ENCODE measurements at places on chromosomes 12 and 14.

GRCh38 chr12:57765003-57765697, 1.7 kb downstream of the CYP27B1 start:
- DNase-seq, result no peak

GRCh38 chr12:16880864-16881285, 274.9 kb upstream of the LMO3 start:
- DNase-seq, result no peak

DNA sequence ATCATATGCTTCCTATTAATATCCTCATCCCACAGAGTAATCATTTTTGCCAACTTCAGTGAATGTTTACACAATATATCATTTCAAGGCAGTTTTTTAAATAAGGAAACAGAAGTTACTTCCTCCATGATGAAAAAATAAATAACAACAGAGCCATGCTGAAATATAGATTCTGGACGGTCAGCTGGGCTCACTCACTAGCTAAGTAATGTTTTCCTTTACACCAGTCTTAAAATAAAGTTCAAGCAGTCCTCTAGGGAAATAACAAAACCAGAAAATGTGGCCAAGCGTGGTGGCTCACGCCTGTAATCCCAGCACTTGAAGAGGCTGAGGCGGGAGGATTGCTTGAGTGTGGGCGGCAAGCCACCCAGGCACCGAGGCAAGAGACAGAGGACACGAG, 28.7 kb downstream of the AICDA start:
- no peak for DNase-seq

DNA sequence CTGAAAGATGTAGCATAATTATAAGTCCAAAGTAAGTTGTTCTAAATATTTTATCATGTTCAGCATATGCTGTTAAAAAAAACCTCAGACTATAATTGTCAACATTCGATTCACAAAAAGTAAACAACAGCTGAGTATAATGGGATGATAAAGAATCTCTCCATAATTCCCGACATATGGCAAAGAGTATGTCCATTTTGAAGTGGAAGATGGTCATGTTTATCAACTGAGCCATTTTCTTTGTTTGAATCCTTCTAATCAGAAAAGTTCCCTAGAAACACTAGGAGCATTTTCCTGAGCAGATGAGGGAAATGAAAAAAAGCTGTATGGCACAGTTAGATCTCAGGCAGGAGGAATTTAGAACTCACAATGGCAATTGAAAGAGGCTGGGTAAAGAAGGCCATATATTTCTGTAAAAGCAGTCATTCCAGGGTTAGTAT, 192.1 kb upstream of the AMIGO2 start:
- no peak for DNase-seq

GRCh38 chr14:77848031-77848430, 48.1 kb downstream of the ADCK1 start:
- no peak for DNase-seq

DNA sequence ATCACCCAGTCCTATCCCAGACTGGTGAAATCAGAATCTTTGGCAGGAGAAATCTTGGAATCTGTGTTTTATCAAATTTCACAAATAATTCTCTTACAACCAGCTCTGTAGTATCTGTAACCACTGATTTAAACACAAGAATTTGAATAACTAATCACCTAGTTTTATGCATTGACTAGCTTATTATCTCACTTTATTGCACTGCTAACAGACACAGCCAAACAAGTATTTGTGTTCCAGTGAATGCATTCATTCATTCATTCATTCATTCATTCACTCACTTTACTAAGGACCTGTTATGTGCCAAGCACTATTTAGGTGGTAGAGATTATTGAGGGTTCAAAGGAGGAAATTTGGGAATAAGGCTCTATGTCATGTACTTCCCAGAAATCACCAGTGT, 16.2 kb downstream of the LRRC74A start:
- DNase-seq, result no peak

- DNase-seq, result no peak
These were observed 262.4 kb upstream of the PDE3A start for GRCh38 chr12:20105943-20106342.

DNA sequence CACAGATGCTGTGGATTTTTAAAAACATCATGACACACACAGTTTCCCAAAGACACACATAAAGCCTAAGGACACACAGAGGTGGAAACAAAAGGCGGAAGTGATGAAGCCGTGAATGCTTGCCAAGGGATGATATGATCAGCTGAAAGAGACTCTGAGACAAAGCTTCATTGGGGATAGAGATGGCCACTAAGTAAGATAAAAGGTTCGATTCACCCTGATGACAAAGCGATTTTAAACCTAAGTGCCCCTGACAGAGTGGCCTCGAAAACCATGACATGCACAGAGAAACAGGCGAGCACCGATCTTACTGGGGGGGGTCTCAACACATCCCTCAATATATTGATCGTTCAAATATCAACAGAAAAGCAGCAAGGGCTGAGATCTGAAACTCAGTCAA, 20.3 kb upstream of the EIF5 start:
- no peak for DNase-seq

- DNase-seq, result no peak
These were observed 131.3 kb downstream of the ITPR2 start for GRCh38 chr12:26701604-26702215.

GRCh38 chr14:101518611-101519473, 42.5 kb upstream of the DIO3 start:
- no peak for DNase-seq

- DNase-seq, result no peak
These were observed 17.4 kb downstream of the GALNT4 start for GRCh38 chr12:89507015-89507824.

DNA sequence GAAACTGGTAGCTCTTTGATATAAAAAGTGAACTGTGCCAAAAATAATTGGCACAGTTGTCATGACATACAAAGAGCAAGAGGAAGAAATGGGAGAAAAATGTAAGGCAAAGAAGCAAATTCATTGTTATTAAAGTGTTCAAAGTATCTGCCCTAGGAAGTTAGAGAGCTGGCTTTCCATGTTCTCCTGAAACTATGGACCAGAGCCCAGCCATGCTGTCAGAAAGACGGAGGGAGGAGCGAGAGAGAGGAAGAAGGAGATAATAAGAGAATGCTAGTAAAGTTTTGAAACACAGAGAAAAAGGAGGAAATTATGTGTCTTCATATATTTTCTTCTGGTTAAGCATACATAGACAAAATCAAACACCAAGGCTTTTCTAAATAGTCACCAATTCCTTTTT, 78.1 kb upstream of the PELI2 start:
- no peak for DNase-seq

DNA sequence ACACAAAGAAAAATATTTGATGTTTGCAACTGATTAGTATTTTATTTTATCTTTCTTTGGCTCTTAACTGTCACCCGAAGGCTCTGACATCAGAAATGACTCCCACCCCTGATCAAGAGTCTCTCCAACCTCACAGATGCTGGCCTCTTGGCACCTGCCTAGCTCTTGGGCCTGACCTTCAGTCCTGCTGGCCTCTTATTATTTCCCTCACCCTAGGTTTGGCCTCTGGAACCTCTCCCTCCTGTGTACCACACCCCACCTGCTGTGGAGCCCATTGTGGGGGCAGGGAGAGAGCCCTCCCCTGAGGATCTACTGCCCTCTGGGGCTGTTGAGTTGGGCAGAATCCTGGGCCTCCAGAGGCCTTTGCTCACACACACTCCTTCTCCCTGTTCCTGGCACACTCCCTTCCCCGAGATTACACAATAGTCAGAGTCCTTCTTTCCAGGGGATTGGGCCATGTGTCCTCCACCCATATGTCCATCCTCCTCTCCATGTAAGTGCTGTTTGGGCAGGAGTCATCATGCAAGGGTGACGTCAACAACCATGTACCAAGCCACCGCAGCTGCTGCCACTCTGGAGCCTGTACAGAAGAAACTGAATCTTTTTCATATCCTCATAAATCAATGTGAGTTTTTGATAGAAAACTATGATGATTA, 124.3 kb downstream of the RASSF9 start:
- DNase-seq, result no peak

GRCh38 chr12:118061011-118061872, at the start of gene WSB2:
Gene WSB2, minus strand, starts transcription at chr12:118061179. Its CDS starts 131 bp downstream, at chr12:118061048.
- no peak for DNase-seq

DNA sequence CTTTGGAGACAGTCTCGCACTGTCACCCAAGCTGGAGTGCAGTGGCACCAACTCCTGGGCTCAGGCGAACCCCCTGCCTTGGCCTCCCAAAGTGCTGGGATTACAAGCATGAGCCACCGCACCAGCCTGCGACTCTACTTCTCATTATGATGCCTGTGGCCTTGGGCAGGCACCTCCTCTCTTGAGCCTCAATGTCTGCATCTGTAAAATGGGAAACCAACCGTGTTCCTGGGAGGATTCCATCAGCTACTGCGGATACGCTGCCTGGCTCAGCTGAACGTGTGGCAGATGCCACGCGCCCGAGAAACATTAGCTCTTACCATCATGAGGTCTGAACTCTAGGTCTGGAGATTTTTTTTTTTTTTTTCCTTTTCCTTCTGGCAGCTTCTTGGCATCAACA, 5.8 kb downstream of the TESC start:
- no peak for DNase-seq

DNA sequence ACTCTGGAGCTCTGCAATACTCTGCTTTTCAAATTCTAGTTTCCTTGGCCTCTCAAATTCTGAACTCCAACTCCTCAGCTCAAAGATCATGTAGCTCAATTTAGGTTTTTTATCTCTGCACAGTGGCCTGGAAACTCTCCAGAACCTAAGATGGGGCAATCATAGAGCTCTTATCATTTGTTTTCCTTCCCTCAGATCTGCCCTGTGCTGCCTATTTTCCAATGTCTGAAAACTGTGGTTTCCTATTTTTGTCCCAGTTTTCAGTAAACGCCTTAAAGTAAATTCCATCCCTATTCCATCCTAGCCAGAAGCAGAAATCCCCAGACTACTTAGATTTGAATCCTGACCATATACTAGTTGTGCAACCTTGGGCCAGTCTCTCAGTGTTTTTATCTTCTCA, 73.2 kb downstream of the CEP83 start:
- no peak for DNase-seq

- DNase-seq, result no peak
These were observed 23.8 kb downstream of the IL31 start for GRCh38 chr12:122150127-122150681.

GRCh38 chr12:91019455-91019854, 14.7 kb upstream of the EPYC start:
- no peak for DNase-seq

GRCh38 chr12:57152639-57153038, 5.2 kb upstream of the LRP1-AS start:
- DNase-seq, result no peak

GRCh38 chr14:92702441-92702918, 45.9 kb downstream of the LGMN start:
- no peak for DNase-seq

- no peak for DNase-seq
These were observed 4.6 kb downstream of the FOXN4 start for GRCh38 chr12:109304485-109304884.

GRCh38 chr12:66753810-66754209, 74.9 kb upstream of the GRIP1 start:
- no peak for DNase-seq

DNA sequence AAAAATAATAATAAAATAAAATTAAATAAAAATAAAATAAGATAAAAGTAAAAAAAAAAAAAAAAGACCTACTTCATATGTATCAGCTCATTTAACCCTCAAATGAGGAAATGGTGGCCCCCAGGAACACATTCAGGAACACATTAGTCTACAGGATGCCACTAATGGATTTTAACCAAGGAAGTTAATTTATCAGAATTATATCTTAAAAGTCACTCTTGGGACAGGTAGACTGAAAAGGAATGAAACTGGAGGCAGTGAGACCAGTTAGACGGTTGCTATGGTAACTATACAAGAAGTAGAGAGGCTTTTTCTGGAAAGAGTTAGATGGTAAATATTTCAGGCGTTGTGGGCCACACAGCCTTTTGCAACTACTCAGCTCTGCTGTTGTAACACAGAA, 54.9 kb downstream of the SCN8A start:
- no peak for DNase-seq

DNA sequence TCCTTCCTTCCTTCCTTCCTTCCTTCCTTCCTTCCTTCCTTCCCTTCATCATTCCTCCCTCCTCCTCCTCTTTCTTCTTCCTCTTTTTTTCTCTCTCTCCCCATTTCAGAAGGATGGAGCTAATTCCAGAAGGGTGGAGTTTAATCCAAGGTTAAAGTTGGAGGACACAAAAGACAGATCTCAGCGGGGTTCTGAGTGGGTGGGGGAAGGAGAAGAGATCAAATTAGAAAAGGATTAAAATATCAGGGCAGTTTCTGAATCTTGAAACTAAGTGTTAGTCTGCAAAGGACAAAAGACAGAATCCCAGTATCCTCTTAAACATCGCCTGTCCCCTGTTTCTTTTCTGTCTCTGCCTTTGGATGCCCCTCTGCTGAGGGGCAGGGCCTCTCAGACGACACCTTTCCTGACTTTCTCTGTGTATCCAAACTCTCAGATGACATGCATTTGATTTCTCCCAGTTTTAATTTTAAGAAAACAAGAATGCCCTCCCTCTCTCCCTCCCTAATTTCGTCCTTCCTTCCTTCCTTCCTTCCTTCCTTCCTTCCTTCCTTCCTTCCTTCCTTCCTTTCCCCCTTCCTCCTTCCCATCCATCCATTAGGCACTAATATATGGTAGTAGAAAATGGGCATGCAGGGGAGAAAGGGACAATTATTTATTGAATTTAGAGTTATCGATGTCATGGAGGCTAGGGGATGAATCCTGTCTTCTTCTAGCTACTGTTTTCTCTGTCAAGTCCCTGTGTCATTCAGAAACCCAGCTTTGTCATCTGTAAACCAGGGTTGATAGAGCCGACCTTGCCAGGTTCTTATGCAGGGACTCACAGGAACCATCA, 269.1 kb downstream of the VRK1 start:
- DNase-seq, result no peak

GRCh38 chr12:2624543-2625288, 170.1 kb upstream of the FKBP4 start:
- no peak for DNase-seq

DNA sequence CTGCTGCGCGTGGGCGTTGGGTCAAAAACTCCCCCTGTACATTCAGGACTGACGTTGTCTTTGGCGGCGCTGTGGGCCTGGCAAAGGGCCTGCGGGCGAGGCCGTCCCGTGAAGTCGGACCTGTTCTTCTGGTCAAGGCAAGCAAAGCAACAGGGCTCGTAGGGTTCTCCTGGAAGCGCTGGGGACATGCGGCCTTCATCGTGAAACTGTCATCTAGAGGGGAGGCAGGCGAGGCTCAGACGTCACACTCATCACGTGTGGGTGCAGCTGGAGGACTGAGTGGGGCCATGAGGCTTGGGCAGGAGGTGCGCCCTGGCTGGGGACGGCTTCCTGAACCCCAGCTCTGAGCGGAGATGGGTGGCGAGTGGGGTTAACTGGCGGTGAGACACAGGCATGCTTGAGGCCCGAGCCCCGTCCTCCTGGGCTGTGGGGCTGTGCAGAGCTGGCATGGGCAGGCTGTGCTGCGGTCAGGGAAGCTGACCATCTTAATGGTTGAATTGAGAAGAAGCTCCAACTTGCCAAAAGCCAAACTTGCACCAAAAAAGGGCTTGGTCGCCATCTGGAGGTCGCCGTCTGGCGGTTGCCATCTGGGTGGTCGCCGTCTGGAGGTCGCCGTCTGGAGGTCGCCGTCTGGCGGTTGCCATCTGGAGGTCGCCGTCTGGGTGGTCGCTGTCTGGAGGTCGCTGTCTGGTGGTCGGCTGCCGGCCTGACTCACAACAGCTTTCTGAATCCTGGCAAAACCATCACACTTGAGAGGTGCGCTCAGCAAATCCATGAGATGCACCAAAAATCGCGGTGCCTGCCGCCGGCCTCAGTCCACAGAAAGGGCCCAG, 66.2 kb downstream of the NOC4L start:
- no peak for DNase-seq
